A549 treated with CORT108297 at 1 μM for 4 hours (cell line): ENCODE measurements at places on chromosomes 2 and 18. TPM values are rescaled to one million over a fixed set of nuclear protein-coding genes. Genes with fewer than 3 reads are reported as not detected.

The ABCB11 gene
- 0.01 to 0.02 TPM (median 0.02 TPM) in 5 replicates for total RNA-seq

The DSG1 gene
- not detected in 5 replicates for total RNA-seq

The KYNU gene
- 280 to 361 TPM (median 296 TPM) in 5 replicates for total RNA-seq

The AQP12A gene
- not detected in 5 replicates for total RNA-seq

The DAW1 gene
- total RNA-seq, result 2.0 to 3.6 TPM (median 2.9 TPM) in 5 replicates

The DUSP28 gene
- total RNA-seq, result 4.9 to 9.0 TPM (median 7.9 TPM) in 5 replicates

The VIT gene
- 0.04 TPM in 1 of 5 replicates, not detected in the others for total RNA-seq

The IL1F10 gene
- total RNA-seq, result not detected in 5 replicates

The KRTCAP3 gene
- 0.17 to 0.76 TPM (median 0.62 TPM) in 5 replicates for total RNA-seq

The THOC1 gene
- 17.3 to 22.8 TPM (median 20.2 TPM) in 5 replicates for total RNA-seq

The KCNS3 gene
- total RNA-seq, result 1.1 to 1.5 TPM (median 1.4 TPM) in 5 replicates

The IL18RAP gene
- total RNA-seq, result 0.11 TPM in 1 of 5 replicates, not detected in the others

The LINC00305 gene
- not detected in 5 replicates for total RNA-seq

The CCDC74B gene
- 4.4 to 8.4 TPM (median 6.9 TPM) in 5 replicates for total RNA-seq

The IGFBP5 gene
- total RNA-seq, result 0.10 to 0.27 TPM (median 0.19 TPM) in 5 replicates
